Glutamatergic neuron (in vitro differentiated cells): ENCODE measurements at places on chromosomes 16 and 17.

GRCh38 chr17:5942687-5943086 lies 127.5 kb upstream of the WSCD1 start:
- no peak for DNase-seq

- peak; percentile 88 for DNase-seq
Observed at GRCh38 chr17:57955183-57955931, at the start of gene CUEDC1. TSS of gene CUEDC1 (minus strand) at chr17:57955412. CDS start at chr17:57885564, 69,848 bp downstream.

GRCh38 chr17:6712058-6712853 lies 913 bp downstream of the SLC13A5 start:
- no peak for DNase-seq

GRCh38 chr16:13940397-13940933 lies 20.5 kb downstream of the ERCC4 start:
- DNase-seq, result no peak

DNA sequence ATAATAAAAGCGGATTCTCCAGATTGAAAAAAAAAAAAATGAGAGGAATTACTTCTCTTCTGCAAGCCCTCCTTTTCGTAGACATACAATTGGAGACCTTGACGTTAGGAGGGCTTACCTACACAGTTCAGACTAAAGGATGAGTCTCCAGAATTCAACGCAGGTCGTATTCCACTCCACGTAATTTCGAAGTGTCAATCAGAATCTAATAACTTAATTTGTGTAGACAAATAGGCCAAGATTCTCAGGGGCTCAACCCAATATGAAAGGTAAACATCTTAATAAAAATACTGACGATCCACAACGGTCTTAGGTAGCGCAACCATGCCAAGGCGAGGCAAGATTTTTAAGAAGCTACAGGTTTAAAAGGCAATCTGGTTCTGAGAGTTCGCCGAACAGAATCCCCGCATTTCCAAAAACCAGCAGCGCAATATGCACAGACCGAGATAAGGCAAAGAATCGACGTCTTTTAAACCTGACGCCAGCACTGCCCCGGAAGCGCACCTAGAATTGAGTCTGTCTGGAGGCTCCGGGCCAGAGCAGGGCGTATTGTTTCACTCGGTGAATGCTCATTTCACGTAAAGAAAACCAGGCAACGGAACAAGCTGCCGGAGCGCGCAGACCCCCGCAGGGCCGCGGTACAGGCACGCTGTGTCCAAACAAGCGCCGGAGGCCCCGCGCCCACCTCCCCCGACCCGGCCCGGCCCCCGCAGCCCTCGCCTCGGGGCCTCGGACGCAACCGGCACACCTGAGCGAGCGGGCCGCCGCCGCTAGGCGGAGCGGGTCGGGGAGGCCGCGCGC lies 623 bp downstream of the MBTPS1 start:
- no peak for DNase-seq

DNA sequence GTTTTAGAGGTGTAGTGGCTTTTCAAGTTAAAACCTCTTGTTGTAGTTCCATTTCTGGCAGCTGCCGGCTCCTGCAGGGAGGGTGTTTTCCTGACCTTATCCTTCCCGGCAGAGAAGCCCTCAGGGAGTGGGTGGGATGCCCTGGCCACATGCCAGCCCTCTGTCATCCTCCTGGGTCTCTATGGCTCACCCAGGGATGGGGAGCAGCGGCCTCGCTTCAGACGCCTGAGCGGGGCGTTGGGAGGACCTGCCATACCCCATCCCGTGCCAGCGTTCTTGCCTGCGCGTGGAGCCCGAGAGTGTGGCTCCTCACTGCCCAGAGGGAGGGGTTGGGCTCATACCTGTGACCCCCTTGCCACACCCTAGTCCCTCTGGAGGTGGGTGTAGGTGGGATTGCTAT lies 11.9 kb downstream of the KCNJ12 start:
- no peak for DNase-seq

- peak; percentile 46 for DNase-seq
Observed at GRCh38 chr17:7478276-7479212, 887 bp downstream of the ZBTB4 start.

GRCh38 chr17:83055911-83056582 lies 23.4 kb upstream of the METRNL start:
- no peak for DNase-seq

- no peak for DNase-seq
Observed at GRCh38 chr17:31645351-31645750, 213.7 kb downstream of the COPRS start.

GRCh38 chr17:81365601-81366585 lies 29.4 kb upstream of the BAHCC1 start:
- DNase-seq, result no peak

- DNase-seq, result peak; percentile 35
Observed at GRCh38 chr17:45200701-45201100, 21.0 kb upstream of the FMNL1 start.

GRCh38 chr17:32327911-32328310 lies 14.1 kb downstream of the C17orf75 start:
- DNase-seq, result no peak

DNA sequence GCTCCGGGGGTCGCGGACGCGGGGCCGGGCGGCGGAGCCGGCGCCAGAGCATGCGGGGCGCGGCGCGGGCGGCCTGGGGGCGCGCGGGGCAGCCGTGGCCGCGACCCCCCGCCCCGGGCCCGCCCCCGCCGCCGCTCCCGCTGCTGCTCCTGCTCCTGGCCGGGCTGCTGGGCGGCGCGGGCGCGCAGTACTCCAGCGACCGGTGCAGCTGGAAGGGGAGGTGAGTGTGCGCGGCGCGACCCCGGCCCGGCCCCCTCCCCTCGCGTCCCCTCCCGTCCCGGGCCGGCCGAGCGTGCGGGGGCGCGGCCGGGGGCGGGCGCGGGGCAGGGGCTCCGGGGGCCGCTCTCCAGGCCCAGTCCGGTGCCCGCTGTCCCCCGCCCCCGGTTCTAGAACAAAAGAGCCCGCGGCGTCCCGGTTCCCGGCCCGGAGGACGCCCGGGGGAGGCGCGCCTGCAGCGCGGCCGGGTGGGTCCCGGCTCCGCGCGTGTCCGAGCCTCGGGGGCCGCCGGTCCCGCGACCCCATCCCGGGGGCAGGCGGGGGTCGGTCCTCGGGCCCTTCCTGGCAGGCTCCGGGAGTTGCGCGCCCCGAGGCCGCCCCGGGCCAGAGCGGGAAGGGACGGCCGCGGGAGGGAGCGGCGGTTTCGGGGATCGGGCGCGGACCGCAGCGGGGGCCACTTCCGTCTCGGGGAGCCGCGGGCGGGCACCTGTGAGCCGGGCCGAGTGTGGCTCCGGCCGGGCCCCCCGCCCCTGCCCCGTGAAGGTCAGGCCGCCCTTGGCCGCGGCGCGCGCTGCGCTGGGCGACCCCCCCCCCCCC lies 563 bp downstream of the METRNL start:
- DNase-seq, result peak; percentile 52

DNA sequence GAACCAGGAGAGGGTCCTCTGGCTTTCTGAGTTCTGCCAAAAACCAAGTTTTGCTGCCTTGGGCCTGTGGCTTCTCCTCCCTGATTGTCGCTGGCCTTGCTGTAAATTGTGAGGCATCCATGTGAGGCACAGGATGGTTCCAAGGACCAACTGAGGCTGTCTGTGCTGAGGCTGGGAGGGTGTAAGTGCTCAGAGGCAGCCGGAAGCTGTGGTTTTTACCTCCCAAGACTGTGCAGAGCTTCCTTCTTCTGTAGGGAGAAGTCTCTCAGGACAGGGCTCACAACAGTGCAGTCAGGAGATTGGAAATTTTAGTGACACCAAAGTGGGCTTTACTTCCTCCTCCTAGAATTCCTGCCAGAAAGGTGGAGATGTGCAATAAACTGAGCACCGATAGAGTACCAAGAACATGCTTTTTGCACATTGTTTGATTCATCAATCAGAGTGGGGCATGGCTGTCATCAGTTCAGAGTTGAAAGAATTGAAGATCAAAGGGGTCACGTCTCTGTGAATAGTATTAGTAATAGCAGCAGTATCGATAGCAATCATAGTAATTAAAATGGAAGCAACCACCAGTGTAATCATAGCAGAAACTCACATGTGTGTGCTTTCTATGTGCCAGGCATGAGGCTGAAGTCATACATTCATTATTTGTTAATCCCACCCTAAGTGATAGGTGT lies 467.1 kb downstream of the WWOX start:
- DNase-seq, result no peak

GRCh38 chr17:6393351-6393952 lies 41.5 kb downstream of the AIPL1 start:
- DNase-seq, result no peak

- DNase-seq, result no peak
Observed at GRCh38 chr16:81520151-81520470, 75.5 kb downstream of the CMIP start.

DNA sequence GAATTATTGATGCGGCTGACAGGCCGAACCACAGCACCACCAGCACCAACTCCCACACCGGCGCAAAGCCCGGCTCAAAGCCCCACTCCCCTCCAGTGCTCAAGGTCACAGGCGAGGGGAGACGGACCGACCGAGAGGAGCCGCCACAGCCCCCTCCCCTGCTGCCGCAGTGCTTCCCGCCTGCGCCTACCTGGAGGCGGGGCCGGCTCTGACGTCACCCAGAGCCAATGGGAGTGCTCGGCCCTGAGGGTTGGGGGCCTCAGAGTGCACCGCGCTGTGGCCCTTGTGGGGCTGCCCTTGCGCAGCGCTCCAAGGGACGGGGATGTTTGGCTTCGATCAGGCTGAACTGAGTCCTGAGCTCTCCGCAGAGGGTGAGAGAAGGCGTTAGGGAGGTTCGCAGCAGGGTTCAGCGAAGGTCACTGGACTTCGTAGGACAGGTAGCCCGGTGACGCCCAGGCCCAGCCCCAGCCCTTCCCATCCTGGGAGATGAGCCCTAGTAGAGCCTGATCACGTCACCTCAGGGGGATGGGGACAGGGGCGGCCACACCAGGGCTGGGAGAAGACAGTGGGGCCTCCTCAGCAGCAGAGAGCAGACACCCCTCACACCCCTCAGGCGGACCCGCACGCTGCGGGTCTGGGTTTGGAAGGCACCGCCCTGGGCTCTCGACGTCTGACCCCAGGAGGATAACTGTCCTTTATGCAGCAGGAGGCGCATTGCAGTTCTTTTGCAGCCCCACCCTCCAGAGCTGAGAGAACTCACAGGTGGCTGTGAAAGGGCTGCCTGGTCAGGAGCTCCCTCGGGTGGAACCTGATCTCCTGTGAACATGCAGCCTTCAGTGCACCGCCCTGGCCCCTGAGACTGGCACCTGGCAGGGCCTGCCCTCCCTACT lies 1.5 kb downstream of the NDRG4 start:
- DNase-seq, result peak; percentile 91

DNA sequence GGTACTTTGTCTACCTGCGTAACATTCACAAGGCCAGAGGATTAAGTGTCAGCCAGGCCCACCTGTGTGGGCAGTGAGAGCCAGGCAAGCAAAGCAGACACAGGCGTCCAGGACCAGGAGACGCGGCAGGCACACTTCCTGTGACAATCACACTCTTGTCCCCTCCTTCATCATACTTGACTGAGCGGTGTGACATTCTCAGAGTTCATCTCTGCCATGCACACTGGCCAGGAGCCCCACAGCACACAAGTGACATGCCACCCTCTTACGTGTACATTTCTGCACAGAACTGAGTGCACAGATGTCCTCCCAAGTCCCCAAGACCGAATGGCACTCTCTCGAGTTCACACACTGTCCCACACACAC lies 8.7 kb downstream of the PPP1R9B start:
- no peak for DNase-seq

DNA sequence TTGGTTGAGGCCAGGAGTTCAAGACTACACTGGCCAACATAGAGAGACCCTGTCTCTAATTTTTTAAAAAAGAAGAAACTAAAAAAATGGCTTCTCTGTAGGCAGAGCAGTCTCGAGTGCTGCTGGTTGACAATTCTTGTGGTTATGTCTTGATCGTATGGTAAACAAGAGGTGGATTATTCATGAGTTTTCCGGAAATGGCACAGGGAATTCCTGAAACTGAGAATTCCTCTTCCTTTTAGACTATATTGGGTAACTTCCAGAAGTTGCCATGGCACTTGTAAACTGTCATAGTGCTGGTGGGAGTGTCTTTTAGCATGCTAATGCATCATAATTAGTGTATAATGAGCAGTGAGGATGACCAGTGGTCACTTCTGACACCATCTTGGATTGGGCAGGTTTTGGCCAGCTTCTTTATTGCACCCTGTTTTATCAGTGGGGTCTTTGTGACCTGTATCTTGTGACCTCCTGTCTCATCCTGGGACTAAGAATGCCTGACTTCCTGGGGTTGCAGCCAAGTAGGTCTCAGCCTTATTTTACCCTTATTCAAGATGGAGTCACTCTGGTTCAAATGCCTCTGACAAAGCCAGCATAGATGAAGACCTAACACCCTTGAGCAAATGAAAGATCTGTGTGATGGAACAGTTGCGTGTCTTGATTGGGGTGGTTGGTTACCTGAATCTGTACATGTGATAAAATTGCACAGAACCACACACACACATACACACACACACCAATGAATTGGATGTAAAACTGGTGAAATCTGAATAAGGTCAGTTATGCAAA lies 30.2 kb downstream of the BMERB1 start:
- no peak for DNase-seq
